ENCODE measurements at places on chromosomes 5 and 9.

DNA sequence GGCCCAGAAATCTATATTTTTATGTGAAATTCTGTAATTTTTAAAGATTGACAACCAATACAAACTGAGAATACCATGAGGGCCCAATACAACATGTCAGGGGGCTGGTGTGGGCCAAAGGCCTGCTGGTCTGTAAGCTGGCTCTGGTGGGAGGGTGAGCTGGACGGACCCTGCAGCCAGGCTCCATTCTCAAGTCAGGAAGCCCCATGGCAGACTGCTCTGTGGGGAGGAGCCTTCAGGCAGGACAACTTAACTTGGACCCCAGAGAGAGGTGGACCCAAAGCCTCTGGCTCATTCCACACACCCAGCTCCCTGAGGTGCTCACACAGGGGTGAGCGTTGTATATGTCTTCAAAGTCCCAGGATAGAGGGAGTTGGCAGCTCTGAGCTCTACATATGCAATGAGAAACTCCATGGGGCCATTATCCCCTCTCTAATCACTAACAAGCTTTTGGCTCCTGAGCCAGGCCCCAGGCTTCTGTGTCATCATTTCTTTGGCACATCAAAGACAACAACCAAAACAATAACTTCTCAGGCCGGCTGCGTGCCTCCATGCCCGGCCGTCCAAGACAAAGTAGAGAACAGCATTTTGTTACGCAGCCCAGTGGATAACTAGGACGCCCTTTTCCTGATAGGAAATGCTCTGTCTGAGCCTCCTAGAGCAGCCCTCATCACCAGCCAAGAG lies 6.4 kb downstream of the SEPTIN8 start:
- no peak overlapping the region for H3K4me3 ChIP-seq
- no peak for DNase-seq
- H3K27me3 ChIP-seq = no peaks in the 10 kb centered on the region
- H3K27ac ChIP-seq = peak overlapping the region; percentile 48
- H3K4me1 ChIP-seq = peaks cover 40% of the 10 kb centered on the region

DNA sequence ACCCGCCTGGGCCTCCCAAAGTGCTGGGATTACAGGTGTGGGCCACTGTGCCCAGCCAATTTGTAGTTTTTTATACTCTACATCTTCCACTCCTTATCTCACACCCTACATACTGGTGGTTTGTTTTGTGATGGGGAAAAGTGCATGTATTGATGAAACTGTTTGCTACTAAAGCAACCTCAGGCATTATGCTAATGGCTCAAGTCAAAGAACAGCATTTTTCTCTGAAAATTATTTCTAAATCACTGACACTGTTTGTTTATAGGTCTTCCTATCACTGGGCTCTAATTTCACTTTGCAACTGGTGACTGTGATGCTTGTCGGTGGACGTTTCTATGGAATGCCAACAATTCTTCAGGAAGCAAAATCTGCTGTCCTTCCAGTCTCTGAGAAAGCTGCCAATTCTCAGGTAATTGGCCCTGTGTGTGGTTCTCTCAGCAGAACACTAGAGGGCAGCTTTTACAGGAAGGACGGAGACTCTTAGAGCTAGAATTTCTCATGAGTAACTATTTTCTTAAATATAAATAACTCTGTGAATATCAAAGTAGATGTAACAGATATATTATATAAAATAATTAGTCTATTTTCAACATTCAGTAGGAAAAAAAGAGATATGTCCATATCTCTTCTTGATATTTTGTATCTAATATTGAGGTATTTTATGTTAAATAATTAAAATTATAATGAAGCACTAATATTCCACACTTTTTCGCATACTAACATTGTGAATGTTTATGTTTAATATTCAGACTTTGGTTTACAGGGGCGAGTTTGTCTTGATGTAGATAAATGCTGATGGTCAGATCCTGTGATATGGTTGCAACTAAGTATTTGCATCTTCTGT lies 244.1 kb downstream of the ADGRV1 start:
- no peaks in the 10 kb centered on the region for H3K4me1 ChIP-seq
- no peaks in the 10 kb centered on the region for H3K27me3 ChIP-seq
- no peaks in the 10 kb centered on the region for H3K36me3 ChIP-seq
- peak; percentile 41 for DNase-seq
- no peak overlapping the region for H3K4me3 ChIP-seq

- no peak for DNase-seq
- no peaks in the 10 kb centered on the region for H3K4me1 ChIP-seq
- H3K4me3 ChIP-seq = no peak overlapping the region
These were observed 14.0 kb downstream of the TMEM174 start for GRCh38 chr5:73186976-73187375.

GRCh38 chr9:135984072-135984710 lies 23.0 kb upstream of the UBAC1 start:
- no peak for DNase-seq

DNA sequence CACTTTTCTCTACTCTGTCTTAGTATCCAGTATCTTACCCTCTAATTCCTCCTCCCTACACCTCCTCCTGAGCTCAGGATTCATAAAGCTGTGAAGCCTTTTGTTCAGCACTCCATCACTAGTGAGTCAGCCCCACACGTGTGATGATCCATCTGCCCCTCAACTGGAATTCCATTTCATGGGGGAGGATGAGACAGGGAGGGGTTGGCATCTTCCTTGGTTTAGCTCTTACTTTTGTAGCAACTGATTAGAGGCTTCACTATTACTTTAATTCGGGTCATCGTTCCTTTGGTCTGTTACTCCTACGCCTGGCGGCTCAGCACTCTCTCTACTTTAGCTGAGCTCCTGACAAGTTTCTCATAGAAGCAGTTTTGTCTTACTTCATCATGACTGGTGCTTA lies 11.8 kb downstream of the BTNL8 start:
- no peaks in the 10 kb centered on the region for H3K36me3 ChIP-seq
- DNase-seq = no peak
- H3K4me3 ChIP-seq = no peak overlapping the region
- no peaks in the 10 kb centered on the region for H3K4me1 ChIP-seq
- no peaks in the 10 kb centered on the region for H3K27me3 ChIP-seq

Data from body of pancreas (tissue), 4 donors.